ENCODE measurements at places on chromosomes 1 and 21. TPM values are rescaled to one million over a fixed set of nuclear protein-coding genes. Genes with fewer than 3 reads are reported as not detected.

GRCh38 chr1:15803380-15803779 lies 4.1 kb downstream of the UQCRHL start:
- H3K36me3 ChIP-seq, result no peaks in the 10 kb centered on the region
- H3K4me1 ChIP-seq, result no peaks in the 10 kb centered on the region
- peaks cover 8% of the 10 kb centered on the region for H3K27me3 ChIP-seq
- H3K4me3 ChIP-seq, result no peak overlapping the region
- no peak overlapping the region for H3K27ac ChIP-seq

GRCh38 chr1:15406614-15407559 lies 2.8 kb upstream of the EFHD2 start:
- H3K4me1 ChIP-seq, result peaks cover 25% of the 10 kb centered on the region
- no peak overlapping the region for H3K4me3 ChIP-seq
- H3K27ac ChIP-seq, result no peak overlapping the region
- H3K27me3 ChIP-seq, result peaks cover 38% of the 10 kb centered on the region
- peaks cover 7% of the 10 kb centered on the region for H3K36me3 ChIP-seq

DNA sequence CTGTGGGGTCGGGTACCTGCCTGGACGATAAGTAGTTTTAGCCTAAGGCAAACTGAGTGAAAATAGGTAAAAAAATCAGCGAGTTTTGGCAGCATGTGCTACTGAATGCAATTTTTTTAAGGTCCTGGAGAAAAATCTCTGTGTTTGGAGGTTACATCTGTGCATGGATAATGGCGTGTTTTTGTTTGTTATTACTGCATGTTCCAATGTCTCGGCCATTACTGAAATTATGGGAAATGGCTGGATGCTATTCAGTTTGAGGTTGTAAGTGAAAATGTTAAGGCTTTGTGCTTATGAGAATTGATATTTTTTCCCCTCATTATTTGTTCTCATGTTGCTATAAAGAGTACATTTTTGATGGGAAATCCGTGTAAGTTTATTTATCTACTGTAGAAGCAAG lies 441.7 kb downstream of the PRDM2 start:
- DNase-seq, result no peak
- H3K27ac ChIP-seq, result no peak overlapping the region
- H3K4me3 ChIP-seq, result no peak overlapping the region
- no peaks in the 10 kb centered on the region for H3K4me1 ChIP-seq
- H3K27me3 ChIP-seq, result no peaks in the 10 kb centered on the region
- no peaks in the 10 kb centered on the region for H3K36me3 ChIP-seq

Gene LCE3E
- not detected for total RNA-seq

GRCh38 chr21:38377165-38378088 lies 120.6 kb downstream of the KCNJ15 start:
- H3K4me3 ChIP-seq, result no peak overlapping the region
- H3K36me3 ChIP-seq, result no peaks in the 10 kb centered on the region
- H3K27me3 ChIP-seq, result no peaks in the 10 kb centered on the region
- DNase-seq, result no peak

DNA sequence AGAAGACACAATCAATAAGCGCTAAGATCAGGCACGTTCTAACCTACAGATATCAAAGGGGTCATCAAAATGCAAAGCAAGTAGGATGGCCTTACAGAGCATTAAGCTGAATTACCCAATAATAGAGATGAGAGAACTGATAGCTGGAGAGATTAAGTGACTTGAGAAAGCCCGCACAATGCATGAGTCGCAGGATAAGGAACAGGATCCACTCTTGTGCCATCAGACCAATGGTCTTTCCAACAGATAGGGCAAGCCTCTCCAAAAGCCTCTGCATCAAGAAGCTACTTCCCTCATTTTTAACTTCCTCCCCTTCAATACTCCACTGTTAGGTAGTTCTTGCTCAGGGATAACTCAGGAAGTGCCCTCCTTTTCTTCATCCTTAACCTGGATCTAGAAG lies 2.6 kb downstream of the CHML start:
- peaks cover 25% of the 10 kb centered on the region for H3K36me3 ChIP-seq
- H3K27me3 ChIP-seq, result no peaks in the 10 kb centered on the region
- DNase-seq, result no peak

DNA sequence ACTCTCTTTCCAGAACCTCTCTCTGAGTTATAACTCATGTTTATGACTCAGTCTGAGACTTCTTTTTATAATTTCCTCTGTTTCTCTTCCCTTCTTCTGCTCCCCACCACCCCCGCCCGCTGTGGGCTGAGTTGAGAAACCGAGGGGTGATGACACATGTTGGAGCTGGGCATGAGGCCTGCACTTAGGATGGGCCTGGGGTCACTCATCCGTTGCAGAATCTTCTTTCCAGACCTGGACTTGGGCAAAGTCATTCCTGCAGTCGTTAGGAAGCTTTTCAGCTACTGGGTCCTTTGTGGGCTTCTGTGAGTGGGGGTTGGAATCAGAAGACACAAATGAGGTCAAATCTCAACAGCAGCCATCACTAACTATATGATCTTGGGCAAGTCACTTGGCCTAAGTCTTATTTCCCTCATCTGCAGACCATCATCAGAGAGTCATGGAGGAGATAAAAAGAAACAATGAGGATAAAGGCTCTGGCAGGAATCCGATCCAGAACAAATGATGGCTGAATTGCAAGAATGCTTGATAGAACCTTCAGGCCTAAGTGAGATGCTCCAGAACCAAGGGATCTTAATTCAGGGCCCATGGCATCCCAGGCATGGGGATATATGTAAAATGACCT lies 53.4 kb downstream of the RPS6KA1 start:
- DNase-seq, result peak; percentile 66
- no peak overlapping the region for H3K4me3 ChIP-seq
- no peaks in the 10 kb centered on the region for H3K27me3 ChIP-seq
- H3K36me3 ChIP-seq, result no peaks in the 10 kb centered on the region
- peaks cover 36% of the 10 kb centered on the region for H3K4me1 ChIP-seq

DNA sequence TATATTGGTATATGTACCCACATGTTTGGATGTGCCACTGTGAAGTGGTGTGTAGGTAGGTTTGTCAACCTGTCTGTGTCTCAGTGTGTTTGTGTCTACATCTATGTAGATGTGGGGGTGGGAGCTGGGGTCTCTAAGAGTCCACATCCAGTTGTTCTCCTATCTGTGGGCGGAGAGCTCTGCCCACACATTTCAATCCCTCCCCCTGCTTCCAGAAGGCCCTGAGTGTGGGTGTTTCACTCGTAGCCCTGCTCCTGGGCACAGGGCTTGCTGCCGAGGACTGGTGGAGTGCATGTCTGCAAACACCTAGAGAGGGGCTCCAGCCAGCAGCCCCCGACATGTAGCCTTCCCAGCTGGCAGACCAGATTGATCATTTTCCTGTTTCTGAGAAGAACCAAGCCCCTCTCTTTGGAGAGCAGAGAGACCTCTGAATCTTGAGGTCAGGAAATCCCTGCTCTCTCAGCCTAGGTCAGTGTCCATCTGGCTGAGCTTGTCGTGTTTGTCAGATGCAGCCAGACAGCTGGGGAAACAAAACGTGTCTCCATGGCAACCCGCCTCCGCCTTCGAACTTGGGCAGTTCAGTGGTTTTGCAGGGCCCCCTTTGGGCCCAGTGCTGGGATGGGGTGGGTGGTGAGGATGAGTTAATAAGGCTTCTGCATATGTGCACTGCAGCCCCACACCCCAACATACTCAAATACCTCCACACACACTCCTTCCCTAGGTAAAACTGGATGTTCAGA lies 31.2 kb upstream of the SYNC start:
- H3K27me3 ChIP-seq, result peaks cover 7% of the 10 kb centered on the region
- H3K4me1 ChIP-seq, result peaks cover 11% of the 10 kb centered on the region
- no peaks in the 10 kb centered on the region for H3K36me3 ChIP-seq
- no peak overlapping the region for H3K27ac ChIP-seq
- H3K4me3 ChIP-seq, result no peak overlapping the region
- no peak for DNase-seq

DNA sequence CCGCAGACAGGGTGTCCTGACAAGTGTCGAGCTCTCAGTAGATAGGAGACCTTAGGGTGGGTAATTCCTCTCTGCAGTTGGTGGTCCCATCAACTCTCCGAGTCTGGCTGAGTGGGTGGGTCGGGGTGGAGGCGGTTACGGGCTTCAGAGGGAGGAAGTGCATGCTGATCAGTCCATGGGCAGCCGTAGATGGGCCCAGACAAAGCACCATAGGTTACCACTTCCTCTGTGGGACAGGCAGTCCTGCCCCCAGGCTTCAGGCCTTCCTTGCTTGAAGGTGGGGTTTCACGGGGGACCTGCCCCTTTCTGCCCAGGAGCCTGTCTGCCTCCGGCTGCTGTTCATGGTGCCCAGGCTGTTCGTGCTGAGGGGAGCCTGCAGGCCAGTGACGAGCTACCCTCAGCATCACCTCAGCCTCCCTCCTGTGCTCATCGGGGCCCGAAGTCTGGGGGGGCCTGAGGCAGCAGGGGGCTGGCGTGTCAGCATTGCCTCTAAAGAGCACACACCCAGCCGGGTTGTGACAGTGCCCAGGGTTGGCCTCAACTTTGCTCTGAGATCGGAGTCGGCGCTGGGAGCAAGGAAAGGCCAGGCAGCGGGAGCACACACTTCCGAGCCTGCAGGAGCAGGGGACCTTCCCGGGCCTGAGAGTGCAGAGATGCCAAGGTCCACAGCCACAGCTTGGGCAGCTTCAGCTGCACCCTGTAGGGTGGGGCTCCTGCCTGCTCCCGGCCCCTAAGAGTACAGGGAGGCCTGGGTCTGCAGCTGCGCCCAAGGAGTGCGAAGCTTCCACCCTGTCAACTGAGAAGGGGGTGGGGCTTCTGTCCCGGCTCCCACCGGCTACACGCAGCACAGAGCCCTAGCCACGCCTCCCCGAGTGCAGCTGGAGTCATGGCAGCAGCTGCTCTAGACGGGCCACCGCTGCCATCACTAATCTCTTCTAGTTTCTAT lies 225.4 kb upstream of the NRIP1 start:
- peaks cover 3% of the 10 kb centered on the region for H3K27me3 ChIP-seq
- H3K36me3 ChIP-seq, result no peaks in the 10 kb centered on the region
- no peaks in the 10 kb centered on the region for H3K4me1 ChIP-seq
- no peak overlapping the region for H3K27ac ChIP-seq

- H3K27me3 ChIP-seq, result peaks cover 15% of the 10 kb centered on the region
- no peaks in the 10 kb centered on the region for H3K4me1 ChIP-seq
- no peak overlapping the region for H3K4me3 ChIP-seq
Measured at GRCh38 chr1:55323760-55324159, 108.6 kb upstream of the USP24 start.

- H3K27ac ChIP-seq, result no peak overlapping the region
- no peak for DNase-seq
- no peaks in the 10 kb centered on the region for H3K4me1 ChIP-seq
- H3K36me3 ChIP-seq, result no peaks in the 10 kb centered on the region
- peaks cover 3% of the 10 kb centered on the region for H3K27me3 ChIP-seq
Measured at GRCh38 chr1:178310685-178311105, 186.1 kb downstream of the CLEC20A start.

- peak; percentile 92 for DNase-seq
- H3K36me3 ChIP-seq, result peaks cover 24% of the 10 kb centered on the region
- H3K4me1 ChIP-seq, result peaks cover 69% of the 10 kb centered on the region
- H3K4me3 ChIP-seq, result peak within 1 kb of the TSS; percentile 98
- peak within 1 kb of the TSS; percentile 86 for H3K27ac ChIP-seq
- no peaks in the 10 kb centered on the region for H3K27me3 ChIP-seq
Measured at GRCh38 chr1:11735854-11736745, at the start of gene AGTRAP. AGTRAP (plus strand) TSS chr1:11736136; CDS start chr1:11736209, 73 bp downstream.

Gene NBPF4
- total RNA-seq, result not detected

Gene TSPEAR
- total RNA-seq, result not detected

Gene LYST
- total RNA-seq, result 36.0 TPM

DNA sequence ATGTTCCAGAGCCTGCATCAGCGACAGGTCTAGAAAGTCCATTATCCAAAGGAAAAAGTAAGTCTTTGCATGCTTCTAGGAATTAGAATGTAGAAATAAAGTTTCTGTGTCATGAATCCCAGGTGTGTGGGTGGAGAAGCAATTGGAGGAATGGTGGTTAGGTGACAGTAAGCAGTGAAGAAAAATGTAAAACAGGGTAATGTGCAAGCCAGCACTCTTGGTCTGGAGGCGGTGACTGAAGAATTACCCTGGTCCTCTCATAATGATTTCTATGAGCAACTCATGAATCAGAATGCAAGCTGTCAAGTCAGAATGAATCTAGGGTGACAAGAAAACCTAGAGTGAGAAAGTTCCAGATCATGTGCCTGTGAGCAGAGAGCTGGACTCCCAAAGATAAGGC lies 33.6 kb downstream of the PLPPR4 start:
- DNase-seq, result no peak
- no peak overlapping the region for H3K4me3 ChIP-seq
- H3K36me3 ChIP-seq, result no peaks in the 10 kb centered on the region
- no peaks in the 10 kb centered on the region for H3K4me1 ChIP-seq
- H3K27ac ChIP-seq, result no peak overlapping the region

Gene INPP5B
- 26.3 TPM for total RNA-seq

- DNase-seq, result no peak
- no peak overlapping the region for H3K4me3 ChIP-seq
- H3K27me3 ChIP-seq, result no peaks in the 10 kb centered on the region
Measured at GRCh38 chr1:234875953-234876855, 252.4 kb downstream of the TOMM20 start.

DNA sequence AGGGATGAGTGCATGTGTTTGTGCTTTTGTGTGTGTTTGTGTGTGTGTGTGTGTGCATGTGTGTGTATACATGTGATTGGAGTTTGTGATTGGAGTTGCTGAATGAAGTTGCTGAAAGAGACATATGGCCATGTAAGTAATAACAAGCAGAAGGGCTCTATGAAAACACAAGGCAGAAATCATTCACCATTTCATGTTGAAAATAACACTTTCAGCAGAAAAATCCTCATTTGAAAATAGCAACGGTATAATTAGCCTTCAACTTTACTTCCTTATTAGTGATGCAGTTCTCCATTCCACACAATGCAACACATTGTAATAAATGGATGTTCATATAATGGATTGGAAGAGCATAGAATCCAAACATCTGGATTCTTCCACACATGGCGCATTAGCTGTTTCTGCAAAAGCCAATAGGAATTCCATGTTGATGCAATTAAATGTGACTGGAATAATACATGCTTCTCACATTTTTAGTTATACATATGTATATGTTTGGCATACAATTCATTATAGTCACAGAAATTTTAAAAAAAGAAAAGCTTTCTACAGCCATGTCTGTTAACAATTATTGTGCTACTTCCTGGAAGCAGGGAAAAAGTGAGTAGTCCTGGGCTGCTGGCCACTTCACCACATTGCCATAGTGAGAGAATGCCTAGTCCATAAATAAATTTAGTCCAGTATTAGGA lies 538.0 kb downstream of the LTN1 start:
- H3K36me3 ChIP-seq, result no peaks in the 10 kb centered on the region
- H3K27ac ChIP-seq, result no peak overlapping the region
- no peaks in the 10 kb centered on the region for H3K4me1 ChIP-seq
- peaks cover 7% of the 10 kb centered on the region for H3K27me3 ChIP-seq
- DNase-seq, result no peak
- no peak overlapping the region for H3K4me3 ChIP-seq

Data from activated CD4-positive, alpha-beta memory T cell treated with anti-CD3 and anti-CD28 coated beads, Interleukin-2, amount 10 ng/mL, durations not matched to agents 7 days and 5 days (primary cell).